Hindlimb muscle (tissue), 1 donor: ENCODE measurements at places on chromosomes 2 and 18. TPM values are rescaled to one million over a fixed set of nuclear protein-coding genes. Genes with fewer than 3 reads are reported as not detected.

Gene TM4SF20
- not detected for polyA plus RNA-seq

Gene IL37
- polyA plus RNA-seq = not detected

Gene CABYR
- polyA plus RNA-seq = 2.7 TPM

DNA sequence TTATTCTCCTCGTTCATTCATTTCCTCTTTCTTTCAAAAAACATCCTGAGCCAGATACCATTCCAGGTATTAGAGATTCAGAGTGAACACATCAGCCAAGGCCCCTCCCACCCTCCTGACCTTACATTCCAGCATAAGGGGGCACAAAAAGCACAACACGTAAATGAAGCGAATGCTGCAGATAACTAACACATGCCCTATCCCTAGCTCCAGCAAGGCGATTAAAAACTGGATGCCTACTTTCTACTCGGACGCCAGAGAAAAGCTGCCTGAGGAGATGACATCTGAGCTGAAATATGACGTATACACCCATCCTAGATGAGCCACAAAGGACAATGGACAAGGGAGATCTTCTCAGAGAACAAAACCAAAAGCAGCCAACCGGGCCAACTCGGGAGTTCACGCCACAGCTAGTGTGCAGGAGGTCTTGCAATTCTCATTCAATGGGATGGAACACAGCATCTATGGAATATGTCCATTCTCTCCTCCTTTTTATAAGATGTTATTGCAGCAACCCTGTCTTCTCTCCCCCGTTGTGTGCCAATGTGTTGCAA is 33.5 kb downstream of the FEZ2 start:
- DNase-seq = no peak

DNA sequence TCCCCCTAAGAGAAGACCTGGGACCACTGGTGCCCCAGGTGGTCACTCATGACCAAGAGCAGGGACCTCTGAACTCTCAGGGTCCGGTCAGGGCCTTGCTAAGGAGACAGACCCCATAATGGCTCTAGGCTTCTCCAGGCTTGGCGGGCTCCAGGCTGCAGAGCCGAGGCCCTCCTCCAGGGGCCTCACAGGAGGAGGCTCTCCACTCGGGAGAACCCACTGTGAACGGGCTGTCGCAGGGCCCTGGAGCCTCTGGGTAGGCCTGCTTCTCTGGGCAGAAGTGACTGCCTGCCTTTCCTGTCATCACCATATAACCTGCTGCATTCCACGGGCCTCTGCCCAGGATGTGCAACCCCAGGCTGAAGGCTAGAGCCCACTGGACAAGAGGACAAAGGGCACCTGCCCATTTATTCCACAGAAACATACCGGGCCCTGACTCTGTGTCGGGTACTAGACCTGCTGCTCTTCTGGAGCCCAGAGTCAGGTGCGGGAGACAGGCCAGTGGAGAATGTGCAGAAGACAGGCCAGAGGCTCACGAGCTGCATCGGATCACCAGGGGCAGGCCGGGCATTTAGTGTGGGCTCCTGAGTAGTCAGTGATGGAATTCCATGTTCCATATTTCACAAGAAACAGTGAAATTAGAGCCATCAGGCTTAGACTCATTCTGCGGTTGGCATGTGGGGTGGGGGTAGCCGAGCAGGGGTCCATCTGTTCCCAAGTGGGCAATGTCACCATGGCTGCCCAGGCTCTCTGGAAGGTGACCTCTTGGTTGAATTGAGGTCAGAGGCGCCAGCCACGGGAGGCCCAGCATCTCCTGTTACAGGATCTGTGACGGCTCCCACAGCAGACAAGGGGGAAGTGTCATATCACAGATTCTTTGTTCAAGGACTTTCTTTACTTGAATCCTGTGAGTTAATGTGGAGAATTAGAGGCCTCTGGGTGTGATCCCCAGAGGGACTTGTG is 220.8 kb downstream of the SH3RF3 start:
- no peak for DNase-seq

GRCh38 chr2:103784261-103784660 is 1022.4 kb downstream of the TMEM182 start:
- DNase-seq = no peak

DNA sequence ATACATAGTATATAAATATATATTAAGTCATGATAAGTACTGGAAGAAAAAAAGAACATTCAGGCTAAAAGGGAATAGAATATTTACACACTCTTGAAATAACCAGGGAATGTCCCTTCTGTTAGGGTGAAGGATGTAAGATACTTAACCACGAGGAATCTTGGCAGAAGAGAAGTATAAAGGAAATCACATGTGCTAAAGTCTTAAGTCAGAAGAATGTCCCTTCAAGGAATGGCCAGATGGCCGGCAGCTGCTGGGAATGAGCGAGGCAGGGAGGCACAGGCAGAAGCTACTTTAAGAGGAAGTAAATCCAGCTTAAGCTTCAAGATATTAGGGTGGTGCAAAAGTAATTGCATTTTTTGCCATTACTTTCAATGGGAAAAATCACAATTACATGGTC is 5.5 kb downstream of the CCDC102B start:
- peak; percentile 77 for DNase-seq

DNA sequence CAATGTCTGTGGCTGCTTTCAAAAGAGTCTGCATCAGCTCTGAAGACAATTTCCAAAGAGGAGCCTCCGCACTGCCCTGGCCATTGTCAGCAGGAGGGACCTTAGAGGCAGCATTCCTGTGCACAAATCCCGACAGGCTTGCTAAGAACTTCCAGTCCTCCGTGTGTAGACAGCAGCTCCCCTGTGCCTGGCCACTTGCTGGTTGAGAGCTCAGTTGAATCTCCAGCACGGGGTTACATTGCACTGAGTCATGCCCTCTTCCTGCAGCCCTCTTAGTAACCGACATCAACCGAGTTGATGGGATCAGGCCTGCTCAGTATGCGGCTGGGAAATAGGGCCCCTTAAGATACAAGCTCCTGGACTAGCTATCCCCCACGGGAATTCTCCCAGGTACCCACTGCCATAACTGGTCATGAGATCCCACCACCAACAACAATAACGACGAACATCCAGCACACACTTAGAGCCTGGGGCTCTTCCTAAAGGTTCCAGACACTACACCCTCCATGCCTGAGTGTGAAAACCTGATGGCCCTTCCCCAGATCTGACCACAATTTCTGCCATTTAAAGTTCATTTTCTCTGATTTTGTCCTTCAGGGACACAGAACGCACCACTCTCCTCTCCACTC is 12.0 kb downstream of the ATP6V1B1 start:
- DNase-seq = no peak

- no peak for DNase-seq
These were observed 157.1 kb downstream of the DYM start for GRCh38 chr18:49303379-49303778.

DNA sequence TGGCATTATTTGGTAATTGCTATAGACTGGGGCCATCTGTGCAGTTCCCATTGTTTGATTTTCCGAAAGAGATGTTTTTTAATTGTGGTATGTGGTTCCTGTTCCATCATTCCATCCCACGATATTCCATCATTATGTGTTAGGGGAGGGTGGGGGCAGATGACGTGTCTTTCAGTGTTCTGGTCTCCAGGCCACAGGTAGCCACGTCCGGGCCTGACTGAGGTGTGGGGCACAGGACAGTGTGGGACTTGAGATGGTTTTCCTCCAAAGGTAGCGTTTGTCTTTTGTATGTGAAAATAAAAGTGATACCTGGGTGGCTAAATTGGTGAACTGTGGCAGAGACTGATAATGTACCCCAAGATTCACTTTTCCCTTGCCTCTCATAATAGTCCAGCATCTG is 192.2 kb upstream of the HAAO start:
- DNase-seq = no peak

DNA sequence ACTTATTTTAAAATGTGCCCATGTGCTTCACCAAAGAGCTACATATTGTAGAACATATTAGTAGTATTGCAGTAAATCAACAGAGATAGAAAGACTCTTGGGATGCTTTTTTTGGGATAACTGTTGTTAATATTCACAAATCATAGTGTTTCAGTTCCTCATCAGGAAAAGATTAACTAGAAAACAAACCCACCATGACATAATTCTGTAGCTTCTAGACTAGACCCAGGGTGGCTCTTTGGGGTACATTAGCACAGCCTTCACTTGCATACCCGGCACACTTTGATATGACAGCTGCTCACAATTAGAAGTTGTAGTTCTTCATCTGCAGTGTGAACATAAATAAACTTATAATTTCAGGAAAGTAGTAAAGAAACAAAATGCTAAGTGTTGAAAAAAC is 154.2 kb downstream of the ATP9B start:
- no peak for DNase-seq

- no peak for DNase-seq
These were observed 2.5 kb upstream of the PDCL3 start for GRCh38 chr2:100560216-100560830.

- no peak for DNase-seq
These were observed 14.8 kb upstream of the BCL2L11 start for GRCh38 chr2:111105926-111106325.
